ENCODE measurements at places on chromosomes 7 and 10.

DNA sequence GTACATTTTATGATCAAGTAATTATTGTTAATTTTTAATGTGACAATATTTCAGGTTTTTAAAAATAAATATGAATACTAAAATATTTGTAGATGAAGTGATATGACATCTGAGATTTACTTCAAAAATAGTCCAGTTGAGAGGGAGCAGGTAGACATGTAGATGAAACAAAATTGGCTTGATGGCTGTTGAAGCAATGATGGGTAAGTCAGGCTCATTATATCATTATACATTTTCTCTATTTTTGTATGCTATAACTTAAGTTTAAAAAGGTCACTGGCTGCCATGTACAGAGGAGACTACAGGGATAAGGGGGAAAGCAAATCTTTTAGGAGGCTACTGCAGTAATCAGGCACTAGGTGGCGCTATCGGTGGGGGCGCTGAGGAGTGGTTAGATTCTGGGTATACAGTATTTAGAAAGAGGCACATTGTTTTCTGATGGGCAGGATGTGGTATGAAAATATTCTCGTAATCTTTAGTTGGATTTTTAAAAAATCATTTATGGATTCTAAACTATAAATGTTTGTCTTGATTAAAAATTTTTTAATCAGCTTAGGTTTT lies 189.8 kb upstream of the IMMP2L start:
- peak; percentile 56 for DNase-seq

- DNase-seq, result no peak
These were observed 13.9 kb downstream of the EIF4H start for GRCh38 chr7:74187915-74188675.

GRCh38 chr7:43646603-43647338 lies 63.9 kb downstream of the STK17A start:
- no peak for DNase-seq

DNA sequence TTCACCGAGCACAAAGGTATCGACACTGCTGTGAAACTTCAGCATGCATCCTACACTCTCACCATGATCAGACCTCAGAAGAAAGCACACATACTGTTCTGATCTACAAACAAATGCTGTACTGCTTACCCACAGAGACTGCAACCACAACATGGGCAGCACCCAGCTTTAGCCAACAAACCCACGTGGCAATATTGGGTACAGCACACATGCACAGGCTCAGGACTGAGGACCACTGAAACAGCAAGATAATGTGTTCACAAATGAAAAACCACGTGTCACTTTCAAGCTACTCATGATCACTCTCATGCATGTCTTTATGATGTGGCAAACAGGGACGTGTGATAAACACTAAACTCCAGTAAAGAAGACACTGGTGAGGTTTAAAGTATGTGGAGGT lies 119.3 kb upstream of the PTN start:
- no peak for DNase-seq

- no peak for DNase-seq
These were observed 112.5 kb downstream of the PDE1C start for GRCh38 chr7:31957756-31958155.

GRCh38 chr10:1679821-1680650 lies 57.3 kb downstream of the ADARB2 start:
- DNase-seq, result no peak

- no peak for DNase-seq
These were observed 95.5 kb upstream of the GTF2I start for GRCh38 chr7:74561898-74562613.

GRCh38 chr7:158695726-158696452 lies 8.7 kb downstream of the NCAPG2 start:
- DNase-seq, result no peak

- DNase-seq, result no peak
These were observed 4.2 kb downstream of the CLDN12 start for GRCh38 chr7:90407484-90407821.

- DNase-seq, result no peak
These were observed 83.1 kb upstream of the CHCHD3 start for GRCh38 chr7:133165001-133165400.

GRCh38 chr7:78803501-78804127 lies 649.9 kb downstream of the MAGI2 start:
- no peak for DNase-seq

DNA sequence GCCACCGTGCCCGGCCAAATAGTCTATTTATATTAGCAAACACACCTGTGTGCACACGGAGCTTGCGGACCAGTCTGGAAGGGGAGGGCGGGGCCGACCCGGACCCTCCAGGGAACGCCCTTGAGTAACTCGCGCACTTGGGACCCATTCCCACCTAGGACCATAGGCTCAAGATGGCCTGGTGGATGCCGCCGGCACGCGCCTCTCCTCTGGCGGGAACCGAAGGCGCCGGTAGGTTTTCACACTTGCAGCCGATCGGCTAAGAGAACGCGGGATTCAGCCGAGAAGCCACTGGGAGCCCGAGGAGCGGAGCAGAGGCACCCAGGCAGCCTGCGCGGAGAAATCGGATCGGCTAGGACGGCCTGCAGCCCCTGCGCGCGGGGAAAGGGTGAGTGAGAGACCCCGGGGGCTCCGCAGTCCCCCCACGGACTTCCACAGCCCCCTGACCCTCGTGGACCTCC lies 18.9 kb downstream of the IFT22 start:
- DNase-seq, result no peak

DNA sequence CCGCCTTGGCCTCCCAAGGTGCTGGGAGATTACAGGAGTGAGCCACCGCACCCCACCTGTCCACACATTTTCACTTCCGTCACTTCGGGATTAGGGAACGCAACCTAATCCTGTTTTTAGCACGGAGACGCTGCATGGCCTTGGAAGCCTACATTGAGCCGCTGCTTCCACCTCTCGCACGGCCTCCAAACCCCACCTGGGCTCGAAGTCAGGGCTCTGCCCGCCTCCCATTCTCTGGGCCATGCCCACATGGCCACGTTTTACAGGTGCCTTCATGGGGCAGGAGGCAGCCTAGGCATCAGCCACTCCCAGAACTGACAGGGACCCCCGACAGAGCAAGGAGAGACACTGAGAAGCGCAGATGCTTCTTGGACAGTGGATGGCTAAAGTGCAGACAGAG lies 100.6 kb downstream of the OAT start:
- no peak for DNase-seq

DNA sequence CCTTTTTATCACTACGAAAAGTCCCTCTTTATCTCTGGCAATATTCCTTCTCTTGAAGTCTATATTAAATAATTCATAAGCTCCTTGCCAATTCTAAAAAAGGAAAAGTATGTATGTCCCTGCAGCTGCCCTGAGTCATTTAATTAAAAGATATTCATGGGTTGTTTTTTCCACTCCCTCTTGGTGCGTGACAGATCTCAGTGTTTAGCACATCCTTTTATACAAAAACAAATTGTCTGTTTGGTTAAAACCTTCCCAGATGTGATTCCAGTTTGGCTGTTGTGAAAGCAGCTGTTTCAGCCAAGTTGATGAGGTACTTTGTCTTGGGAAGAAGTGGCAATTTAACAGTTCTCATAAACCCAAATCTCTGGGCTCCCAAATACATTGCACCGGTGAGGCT lies 33.8 kb upstream of the PRLHR start:
- DNase-seq, result no peak

DNA sequence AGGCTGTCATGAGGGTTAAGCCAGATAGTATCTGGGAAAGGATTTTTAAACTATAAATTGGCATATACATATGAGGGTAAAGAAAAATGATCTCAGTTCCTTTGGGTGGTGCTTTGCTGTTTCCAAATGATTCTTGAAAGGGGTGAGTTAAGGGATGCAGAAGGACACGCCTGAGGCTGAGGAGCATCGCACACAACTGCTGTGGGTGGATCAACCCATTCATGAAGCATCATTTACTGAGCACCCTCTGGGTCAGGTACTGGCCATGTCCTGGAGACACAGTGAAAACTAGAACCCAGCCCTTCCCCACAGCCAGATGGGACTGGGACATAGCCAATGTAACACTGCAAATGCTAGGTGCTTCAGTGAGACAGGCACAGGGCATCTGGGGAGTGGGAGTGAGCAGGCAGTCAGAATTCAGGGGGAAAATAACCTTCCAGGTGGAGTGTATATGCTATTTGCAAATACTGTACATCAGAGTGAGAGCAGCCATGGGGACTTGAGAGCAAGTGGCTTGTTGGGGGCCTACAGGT lies 112.1 kb downstream of the WDFY4 start:
- no peak for DNase-seq

GRCh38 chr10:68781613-68782574 lies 45.4 kb upstream of the STOX1 start:
- no peak for DNase-seq

DNA sequence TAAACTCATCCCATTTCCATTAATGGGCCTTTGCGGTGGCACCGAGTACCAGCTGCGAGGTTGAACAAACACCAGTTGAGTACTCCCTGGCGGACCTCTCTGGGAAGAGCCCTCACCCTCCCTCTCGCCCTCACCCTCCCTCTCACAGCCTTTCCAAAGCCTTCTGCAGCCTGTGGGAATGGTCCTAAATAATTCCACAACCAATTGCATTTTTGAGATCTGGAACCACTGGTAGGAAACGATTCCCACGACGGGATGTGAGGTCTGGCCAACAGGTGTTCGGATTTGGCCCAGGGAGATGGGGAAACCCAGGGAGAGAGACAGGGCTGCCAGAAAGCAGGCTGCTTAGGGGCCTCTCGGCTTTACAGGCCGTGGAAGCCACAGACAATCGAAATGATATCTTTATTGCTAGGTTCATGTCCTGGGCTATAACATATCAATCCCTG lies 5.3 kb downstream of the PTF1A start:
- no peak for DNase-seq

GRCh38 chr7:68461430-68461829 lies 1136.8 kb upstream of the AUTS2 start:
- no peak for DNase-seq

DNA sequence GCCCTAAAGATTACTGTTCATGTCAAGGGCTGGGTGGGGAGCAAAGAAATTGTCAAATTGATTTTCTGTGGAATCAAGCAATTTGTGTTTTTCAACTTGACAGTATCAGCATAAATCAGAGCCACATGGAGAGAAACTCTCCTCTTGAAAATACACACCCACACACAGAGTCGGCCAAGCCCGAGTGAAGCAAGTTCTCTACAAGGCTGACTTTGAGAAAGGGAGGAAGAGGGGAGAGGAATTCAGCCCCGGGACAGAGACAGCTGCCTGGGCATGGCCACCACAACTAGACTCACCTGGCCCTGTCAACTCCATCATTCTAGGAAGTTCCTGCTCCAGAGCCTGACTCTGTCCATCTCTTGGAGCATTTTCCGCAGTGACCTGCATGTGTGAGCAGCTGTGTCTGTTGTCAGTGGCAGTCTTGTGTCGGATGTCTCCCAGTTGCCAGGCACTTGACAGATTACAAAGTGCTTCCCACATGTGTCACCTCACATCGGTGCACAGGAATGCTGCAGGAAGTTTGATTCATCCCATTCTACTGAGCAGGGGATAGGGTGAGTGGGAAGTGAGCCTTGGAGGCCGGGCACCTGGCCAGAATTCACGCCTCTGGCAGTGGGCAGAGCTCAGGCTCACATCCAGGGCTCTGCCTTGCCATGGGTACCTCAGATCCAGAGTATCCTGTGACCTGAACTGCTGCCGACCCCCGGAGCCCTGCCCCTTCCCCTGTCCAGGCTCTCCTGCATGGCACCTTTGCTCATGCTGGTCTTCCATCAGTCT lies 37.9 kb downstream of the ADAM12 start:
- no peak for DNase-seq

DNA sequence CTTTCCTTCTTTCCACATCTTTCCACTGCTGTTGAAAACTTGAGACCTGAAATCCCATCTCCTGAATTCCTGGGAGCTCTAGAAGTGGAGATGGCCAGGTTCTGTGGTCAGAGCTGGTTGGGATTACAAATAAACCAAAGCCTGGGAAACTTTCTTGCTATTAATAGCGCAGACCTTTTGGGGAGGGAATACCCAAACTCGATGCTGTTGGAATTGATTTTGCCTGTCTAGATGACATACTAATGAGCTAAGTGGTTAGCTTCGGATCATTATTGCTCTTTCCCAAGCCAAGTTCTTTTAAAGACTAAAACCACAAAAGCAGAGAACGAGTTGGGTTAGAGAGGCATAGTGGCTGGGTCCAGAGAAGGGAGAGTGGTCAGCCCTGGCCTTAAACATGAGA lies 76.6 kb downstream of the TCF7L2 start:
- DNase-seq, result no peak

- no peak for DNase-seq
These were observed 9.8 kb upstream of the AQP1 start for GRCh38 chr7:30901856-30902255.

DNA sequence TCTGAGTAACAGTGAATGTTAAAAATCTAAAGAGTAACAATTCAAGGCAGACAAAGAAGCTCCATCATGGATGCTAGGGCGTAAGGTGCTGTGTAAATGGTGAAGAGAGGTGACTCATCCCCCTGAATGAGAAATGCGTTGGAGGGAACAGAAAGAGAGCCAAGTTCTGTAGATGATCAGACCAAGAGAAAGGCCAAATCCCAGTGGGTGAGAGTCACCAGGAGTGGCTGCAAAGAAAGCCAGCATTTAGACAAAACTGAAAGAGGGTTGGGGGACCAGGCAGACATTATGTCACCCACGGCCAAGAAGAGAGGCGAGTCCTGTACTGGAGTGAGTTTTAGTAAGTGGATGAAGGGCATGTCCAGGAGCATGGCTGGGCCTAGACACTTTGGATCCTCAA lies 153.1 kb downstream of the TRIL start:
- no peak for DNase-seq

DNA sequence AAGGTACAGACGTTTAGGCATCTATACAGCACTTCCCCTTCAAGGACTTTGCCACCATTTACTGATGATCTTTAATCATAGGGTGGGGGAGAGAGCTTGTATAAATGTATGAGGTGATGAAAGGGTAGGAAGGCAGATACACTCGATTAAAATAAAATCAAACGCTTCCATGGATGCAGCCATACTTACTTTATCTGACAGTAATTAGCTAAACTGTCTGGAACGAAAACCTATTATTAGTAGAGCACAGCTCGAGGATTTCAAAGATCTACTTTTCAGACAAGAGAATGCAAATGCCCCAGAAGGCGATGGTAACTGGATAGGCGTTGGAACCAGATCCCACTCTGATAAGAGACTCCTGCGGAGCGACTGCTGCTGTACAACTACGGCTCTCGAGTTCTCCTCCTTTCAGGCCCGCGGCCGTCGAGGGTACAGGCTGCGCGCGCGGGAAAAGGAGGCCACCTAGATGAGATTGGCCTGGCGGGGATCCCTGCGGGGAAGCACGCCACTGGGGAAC lies 3.1 kb upstream of the NKX2-3 start:
- no peak for DNase-seq

- DNase-seq, result no peak
These were observed 174.5 kb downstream of the TPST1 start for GRCh38 chr7:66379542-66380160.

GRCh38 chr10:123458933-123459332 lies 207.2 kb upstream of the GPR26 start:
- DNase-seq, result no peak

- no peak for DNase-seq
These were observed 71.1 kb downstream of the ATRNL1 start for GRCh38 chr10:115164220-115164619.

DNA sequence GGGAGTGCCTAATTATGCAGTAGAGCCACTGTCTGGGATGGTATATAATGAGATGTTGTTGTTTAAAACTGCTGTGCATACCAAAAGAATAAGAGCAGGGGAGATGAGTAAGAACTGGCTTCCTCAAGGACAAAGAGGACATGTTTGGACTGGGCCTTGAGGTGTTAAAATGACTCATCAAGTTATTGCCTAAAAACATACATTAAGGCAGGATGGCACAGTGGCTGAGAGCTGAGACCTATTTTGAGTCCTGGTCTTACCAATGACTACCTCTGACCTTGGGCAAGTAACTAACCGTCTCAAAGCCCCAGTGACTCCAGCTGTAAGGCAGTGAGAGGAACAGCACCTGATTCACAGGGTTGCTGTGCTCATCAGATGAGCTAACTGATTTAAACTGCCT lies 71.1 kb downstream of the CFAP58 start:
- DNase-seq, result no peak
